ENCODE measurements at places on chromosomes 6 and 20.

DNA sequence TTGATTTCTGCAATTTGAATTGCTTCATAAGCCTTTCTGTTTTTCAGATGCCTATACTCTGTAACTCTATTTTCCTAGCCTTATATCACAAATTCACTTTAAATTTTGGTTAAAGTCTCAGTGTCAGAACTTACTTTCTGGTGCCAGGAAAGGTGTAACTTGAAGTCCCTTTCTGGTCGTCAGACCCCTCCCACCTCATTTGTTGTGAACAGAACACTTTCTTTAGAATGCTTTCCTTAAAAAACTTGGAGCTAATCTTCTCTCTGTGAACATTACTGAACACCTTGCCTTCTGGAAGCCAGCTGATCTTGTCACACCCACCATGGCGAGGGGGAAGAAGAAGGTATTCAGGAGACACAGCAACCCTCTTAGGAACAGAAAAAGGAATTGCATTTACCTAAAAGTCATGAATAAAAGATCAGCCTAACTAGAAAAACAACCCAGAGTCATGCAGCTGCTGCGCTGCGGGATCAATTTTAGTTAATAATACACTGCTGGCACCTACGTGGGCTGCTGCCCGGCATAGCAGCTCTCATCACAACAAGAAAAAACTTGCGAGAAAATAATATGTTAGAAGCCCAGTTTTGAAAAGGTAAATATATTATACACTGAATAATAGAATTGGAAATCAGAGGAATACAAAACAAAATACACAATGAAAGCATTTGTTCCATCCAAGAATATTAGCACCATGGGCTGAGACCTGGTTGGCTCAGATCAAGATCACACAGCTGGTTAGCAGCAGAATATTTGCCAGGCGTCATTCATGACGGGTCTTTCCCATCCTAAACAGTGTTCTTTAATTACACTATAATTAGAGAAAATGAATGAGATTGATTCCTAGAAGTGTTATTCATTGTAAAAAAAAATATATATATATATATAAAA lies 5.8 kb upstream of the FAM217A start:
- no peak for DNase-seq

DNA sequence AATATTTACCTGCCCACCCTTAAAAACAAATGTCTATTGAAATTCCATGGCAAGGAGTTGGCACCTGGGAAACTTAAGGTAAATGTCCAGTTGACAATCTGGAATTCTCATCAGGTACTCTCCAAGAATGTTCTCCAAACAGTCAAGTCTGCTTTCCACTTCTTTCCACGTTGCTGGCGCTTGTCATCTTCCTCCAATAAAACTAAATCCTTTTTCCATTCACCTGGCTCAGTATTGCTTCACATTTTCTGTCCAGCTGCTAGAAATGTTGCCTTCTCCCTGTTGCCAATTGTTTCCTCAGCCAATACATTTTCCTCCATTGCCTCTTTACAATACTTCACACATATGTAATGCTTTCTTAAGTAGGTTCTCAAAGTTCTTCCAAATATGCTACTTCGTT lies 1288.1 kb upstream of the MAP3K7 start:
- DNase-seq: no peak

GRCh38 chr6:134115715-134116074 lies 63.3 kb upstream of the SLC2A12 start:
- no peak for DNase-seq

DNA sequence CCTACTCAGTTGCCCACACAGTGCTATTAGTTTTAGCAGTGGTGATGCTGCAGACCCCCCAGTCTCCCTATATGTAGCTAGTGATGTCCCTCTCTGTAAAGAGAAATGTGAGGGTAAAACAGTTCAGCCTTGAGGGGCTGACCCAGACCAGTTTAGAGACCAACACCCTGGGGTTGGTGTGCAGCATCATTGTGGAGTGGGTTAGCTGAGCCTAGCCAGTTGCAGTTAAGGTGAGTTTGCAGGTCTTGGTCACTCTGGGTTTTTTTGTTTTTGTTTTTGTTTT lies 401 bp upstream of the B3GALT4 start:
- DNase-seq: no peak

DNA sequence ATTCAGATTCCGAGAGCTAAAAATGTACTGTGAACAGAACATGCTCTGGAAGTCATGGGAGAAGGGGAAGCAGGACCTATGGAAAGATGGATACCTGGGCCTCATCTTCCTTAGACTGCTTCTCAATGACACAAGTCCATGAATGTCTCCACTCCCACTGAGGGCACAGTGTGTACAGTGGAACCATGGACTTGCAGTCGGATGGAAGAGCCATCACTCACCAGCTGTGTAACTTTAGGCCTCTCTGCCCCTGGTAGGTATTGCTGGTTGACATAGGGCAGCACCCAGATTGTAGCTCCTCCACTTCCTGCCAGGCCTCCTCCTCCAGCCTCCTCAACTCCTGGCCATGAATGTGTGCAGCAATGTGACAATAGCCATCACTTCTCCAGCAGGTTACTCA lies 52.5 kb downstream of the MAFB start:
- DNase-seq: no peak

GRCh38 chr20:62345681-62346370 lies 21.3 kb downstream of the LAMA5 start:
- no peak for DNase-seq

DNA sequence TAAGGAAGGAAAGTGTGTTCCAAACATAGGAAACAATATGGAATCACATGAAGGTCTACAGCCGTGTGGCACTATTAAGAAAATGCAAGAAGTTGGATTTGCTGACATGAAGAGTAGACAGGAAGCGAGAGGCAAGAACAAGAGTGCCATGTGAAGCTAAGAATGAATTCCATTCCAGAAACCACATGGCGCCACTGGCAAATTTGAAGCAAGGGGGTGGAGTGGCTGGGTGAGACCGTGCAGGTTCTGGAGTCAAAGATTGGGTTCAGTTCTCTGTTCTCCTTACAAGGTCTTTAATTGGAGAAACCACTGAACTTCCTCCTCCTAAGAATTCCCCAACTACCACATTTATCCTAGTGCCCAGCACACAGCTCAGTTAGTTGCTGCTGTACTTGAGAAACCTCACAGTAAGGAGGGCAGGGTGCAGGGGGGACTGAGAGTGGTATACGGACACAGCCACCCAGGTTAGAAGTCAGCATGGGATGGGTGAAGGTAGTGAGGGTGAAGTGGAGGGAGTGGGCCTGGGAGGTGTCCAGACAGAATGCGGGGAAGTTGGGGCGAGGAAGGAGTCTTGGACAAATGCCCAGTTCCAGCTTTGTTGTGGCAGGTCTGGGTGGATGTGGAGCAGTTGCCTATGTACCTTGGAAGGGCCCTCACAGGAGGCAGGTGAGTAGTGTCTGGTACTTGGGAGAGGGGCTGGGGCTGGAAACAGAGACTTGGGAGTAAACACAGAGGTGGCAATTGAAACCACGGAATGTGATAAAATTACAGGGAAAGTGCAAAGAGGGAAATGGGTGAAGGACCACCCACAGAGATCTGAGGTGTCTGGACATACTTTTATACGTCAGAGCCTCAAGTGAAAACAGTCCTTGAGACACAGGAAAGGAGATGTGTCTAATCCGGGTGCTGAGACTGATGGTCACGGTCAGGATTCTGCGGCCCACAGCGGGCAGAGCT lies 14.3 kb downstream of the LYRM4 start:
- DNase-seq: no peak

DNA sequence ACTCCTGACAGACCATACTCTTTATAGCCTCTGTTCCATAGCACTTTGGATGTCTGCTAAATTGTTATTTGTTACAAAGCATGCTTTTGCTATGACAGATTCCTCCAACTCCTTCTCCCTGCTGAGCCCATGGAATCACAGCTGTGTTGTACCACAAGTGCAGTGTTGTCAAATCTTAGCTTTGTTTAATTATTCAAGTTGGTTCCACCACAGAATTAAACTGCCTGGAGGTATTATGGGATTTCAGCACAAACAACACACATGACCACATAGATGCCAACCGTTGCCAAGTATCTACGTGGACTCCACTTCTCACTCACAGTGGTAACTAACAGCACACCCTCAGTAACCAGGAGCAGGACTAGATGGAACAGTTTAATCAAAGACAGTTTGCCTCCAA lies 32.7 kb upstream of the MARCKS start:
- DNase-seq: no peak
